ENCODE measurements at places on chromosomes 3 and 15. TPM values are rescaled to one million over a fixed set of nuclear protein-coding genes. Genes with fewer than 3 reads are reported as not detected.

- no peak overlapping the region for H3K4me3 ChIP-seq
- H3K27ac ChIP-seq: no peak overlapping the region
Observed at GRCh38 chr15:36331531-36332275, 247.7 kb upstream of the CDIN1 start.

DNA sequence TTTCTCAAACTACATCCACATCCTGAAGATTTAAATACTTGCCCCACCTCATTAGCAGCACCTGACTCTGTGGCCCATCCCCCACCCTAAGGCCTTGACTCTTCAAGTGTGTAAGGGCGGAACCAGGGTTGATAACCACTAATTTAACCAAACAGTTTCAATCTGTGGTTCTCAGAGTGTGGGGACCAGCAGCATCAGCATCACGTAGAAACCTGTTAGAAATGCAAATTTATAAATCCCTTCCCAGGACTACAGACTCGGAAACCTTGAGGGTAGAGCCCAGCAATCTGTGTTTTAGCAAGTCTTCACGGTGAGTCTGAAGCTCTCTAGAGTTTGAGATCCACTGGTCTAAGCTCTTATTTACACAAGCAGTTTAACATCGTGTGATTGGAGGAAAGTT is 12.4 kb downstream of the GNB4 start:
- peaks cover 31% of the 10 kb centered on the region for H3K4me1 ChIP-seq
- H3K36me3 ChIP-seq: no peaks in the 10 kb centered on the region
- no peaks in the 10 kb centered on the region for H3K27me3 ChIP-seq
- H3K27ac ChIP-seq: no peak overlapping the region

DNA sequence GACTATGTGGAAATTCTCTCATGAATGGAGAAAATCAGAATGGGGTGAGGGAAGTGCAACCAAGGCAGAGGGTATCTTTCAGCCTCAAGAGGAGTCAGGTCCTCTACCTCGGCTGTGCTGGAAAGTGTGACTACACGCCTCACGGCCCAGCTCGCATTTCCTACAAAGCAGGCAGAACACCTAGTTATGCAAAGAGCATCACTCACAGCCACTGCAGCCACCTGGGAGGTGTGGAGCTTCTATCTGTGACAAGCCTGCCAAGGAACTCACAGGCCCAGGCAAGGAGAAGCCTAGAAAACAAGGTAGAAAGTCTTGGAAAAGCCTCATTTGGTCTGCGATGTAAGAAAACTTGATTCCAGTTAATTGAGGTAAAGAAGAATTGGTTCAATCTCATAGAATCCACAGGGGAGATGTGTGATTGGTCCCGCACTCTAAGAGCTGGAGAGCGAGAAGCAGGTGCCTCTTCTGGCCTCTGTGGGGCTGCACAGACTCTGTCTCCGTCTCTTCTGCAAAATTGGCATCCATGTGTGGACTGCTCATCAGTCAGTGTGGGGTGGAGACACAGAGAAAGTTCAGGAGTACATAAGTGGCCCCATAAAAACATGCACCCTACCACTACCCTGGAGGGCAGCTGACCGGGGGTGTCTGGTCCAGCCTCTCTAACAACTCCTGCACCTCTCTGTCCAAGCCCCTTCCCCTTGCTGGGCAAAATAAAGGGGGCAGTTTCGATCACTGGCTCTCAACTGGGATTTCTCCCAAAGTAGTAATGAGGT is 76.8 kb downstream of the TAMM41 start:
- peaks cover 16% of the 10 kb centered on the region for H3K4me1 ChIP-seq
- no peaks in the 10 kb centered on the region for H3K36me3 ChIP-seq
- H3K4me3 ChIP-seq: peak overlapping the region; percentile 45
- peaks cover 3% of the 10 kb centered on the region for H3K27me3 ChIP-seq
- DNase-seq: no peak

DNA sequence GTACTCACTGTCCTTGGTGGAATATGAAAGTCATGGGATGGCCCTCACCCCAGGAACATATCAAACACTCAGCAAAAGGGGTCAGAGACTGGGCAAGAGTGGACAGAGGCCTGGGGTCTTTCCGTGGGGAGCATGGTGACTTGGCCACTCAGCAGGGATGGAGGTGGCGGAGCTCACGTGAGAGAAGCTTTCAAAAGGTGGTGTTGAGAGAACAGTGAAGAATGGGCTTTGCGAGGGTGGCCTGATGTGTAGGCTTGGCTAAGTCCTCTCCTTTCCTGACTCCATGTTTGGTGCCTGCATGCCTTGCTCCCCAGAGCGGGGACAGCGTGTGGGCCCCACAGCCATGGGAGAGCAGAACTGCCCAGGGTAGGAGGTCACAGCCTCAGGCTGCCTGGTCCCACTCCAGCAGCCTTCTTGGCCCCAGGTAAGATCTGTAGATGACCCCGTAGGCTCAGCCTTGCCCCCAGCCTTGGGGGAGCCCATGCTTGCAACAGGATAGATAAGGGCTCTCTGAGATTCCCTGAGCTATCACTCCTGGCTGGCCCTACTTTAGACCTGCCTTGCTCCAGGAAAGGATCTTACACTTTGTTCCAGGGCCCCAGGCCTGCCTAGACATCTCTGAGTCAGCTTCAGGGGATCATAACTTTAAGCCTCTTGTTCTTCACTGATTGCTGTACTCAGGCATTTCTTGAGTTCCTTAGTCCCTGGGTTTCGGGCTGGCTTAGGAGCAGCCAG is 17.0 kb downstream of the RPLP1 start:
- no peak overlapping the region for H3K27ac ChIP-seq
- peaks cover 6% of the 10 kb centered on the region for H3K4me1 ChIP-seq
- no peaks in the 10 kb centered on the region for H3K36me3 ChIP-seq
- DNase-seq: no peak

DNA sequence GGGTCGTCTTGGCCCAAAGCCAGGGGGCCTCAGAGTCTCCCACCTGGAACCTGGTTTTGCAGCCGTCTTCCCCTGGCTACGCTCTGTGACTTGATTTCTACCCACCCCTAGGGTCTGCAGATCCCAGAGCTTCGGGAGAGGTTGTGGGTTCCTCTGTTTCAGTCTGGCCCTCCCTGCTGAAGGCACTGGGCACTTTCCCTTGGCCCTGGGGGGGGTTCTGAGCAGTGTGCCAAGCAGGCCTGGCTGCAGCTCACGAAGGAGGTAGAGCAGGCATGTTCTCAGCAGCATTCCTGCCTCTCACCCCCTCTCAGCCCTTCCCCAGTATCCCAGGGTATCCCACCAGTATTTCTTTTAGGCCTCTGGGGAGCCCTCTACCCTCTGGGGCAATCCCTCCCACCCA is 99.0 kb downstream of the TMEM266 start:
- H3K27me3 ChIP-seq: no peaks in the 10 kb centered on the region
- DNase-seq: no peak
- H3K4me3 ChIP-seq: no peak overlapping the region
- H3K27ac ChIP-seq: no peak overlapping the region
- H3K36me3 ChIP-seq: no peaks in the 10 kb centered on the region

DNA sequence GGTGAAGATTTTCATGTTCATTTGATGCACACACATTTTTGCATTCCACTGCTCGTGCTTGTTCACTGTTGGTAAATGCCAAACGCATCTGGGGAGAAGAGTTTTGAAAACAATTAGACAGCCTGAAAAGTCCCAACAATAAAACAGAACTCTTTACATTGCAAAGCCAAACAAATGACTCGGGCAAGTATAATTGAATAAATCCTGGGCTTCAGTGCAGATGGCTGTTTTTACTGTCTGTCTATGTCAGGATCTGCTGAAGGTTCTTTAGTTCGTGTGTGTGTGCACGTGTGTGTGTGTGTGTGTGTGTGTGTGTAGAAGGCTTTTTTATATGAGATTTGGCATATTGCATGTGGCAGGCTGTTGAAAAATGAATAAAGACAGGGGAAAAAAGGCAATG is 277.5 kb upstream of the CDIN1 start:
- H3K4me3 ChIP-seq: no peak overlapping the region
- no peak overlapping the region for H3K27ac ChIP-seq
- no peak for DNase-seq
- no peaks in the 10 kb centered on the region for H3K36me3 ChIP-seq
- no peaks in the 10 kb centered on the region for H3K4me1 ChIP-seq

DNA sequence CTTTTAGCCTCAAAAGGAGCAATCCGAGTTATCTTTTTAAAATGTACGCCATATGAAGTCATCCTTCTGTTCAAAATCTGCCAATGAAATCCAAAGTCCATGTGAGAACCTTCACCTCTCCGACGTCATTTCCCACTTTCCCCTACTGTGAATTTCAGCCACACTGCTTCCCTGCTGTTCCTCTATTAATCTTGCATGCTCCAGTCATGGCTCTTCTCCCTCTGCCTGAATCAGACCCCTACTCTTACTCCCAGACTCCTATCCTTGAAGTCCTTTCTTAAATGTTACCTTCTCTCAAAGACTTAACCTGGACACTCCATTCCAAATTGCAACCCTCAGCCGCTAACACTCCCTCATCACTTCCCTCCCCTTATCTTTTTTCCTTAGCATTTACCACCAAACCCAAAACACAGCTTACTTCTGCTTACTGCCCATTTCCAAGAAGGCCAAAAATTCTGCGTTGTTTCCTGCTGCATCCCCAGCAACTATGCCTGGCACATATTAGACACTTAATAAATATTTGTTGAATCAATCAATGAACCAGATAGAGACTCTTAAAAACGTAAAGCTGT is 1.2 kb downstream of the NKIRAS1 start:
- peak overlapping the region; percentile 80 for H3K27ac ChIP-seq
- H3K4me1 ChIP-seq: peaks cover 56% of the 10 kb centered on the region
- peak overlapping the region; percentile 99 for H3K4me3 ChIP-seq
- H3K27me3 ChIP-seq: no peaks in the 10 kb centered on the region

GRCh38 chr15:91282486-91282885 is 182.4 kb downstream of the SV2B start:
- no peaks in the 10 kb centered on the region for H3K4me1 ChIP-seq
- no peak overlapping the region for H3K4me3 ChIP-seq

GRCh38 chr3:171039674-171040073 is 13.2 kb upstream of the SLC2A2 start:
- peaks cover 6% of the 10 kb centered on the region for H3K27me3 ChIP-seq
- no peak for DNase-seq
- H3K4me3 ChIP-seq: no peak overlapping the region
- H3K4me1 ChIP-seq: no peaks in the 10 kb centered on the region
- H3K36me3 ChIP-seq: no peaks in the 10 kb centered on the region

DNA sequence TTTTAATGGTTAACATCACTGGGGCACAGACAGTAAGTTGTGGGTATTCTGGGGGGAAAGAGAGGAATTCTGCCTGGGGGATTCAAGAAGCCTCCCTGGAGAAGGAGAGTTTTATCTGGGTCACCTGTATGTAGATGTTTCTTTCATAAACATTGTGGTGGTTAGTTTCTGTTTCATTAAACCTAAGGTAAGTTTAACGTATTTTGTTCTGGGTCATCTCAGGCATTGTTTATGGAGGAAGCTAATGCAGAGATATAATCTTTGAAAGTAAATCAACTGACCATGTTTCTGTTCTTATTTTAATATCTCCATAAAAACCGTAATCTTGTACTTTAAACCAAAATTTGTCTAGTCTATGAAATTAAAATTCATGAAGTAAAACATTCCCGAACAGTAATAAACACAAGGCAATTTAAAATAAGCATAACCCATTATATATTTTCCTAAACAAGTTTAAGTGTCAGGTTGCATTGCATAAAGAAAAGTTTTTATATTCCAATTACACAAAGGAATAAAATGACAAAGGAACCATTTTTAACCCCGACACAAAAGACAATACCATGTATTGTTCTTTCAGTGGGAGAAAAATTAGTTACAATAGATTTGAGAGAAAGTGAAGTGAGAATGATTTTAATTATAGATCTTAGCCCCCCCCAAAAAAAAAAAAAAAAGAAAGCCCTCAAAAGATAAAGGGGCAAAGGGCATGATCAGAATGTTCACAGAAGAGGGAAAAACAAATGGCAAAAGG is 274.6 kb upstream of the TBL1XR1 start:
- peak overlapping the region; percentile 37 for H3K27ac ChIP-seq
- H3K27me3 ChIP-seq: no peaks in the 10 kb centered on the region
- no peak overlapping the region for H3K4me3 ChIP-seq
- no peak for DNase-seq
- H3K36me3 ChIP-seq: no peaks in the 10 kb centered on the region

DNA sequence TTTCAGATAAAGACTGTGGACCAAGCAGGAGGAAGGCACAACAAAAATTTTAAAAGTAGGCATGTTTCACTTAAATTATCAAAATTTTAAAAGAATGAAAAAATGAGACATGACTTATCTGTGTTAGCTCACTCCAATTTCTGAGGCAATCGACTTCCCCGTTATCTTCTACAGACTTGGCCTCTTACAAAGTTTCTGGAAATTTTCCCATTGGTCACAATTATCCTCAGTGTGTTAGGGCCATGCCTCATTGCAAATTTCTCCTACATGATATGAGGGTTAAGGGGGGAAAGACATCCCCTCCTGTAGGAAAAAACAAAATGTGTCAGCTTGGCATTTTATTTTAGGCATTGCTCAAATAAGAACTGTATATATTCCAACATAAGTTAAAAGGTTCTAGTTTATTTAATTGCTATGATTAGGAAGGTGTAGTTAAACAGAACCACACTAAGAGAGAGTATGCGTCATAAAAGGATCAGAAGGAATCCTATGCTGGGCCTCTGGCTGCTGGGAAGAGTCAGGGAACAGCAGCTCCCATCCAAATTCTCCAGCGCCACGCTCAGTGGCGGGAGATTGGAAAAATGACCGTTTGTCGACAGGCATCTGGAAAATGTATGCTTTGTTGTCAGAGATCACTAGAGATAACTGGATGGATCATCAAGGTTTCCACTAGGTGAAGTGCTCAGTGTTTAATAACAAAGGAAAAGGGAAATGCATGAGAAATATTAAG is 463.6 kb upstream of the NR2F2 start:
- no peak overlapping the region for H3K27ac ChIP-seq
- no peaks in the 10 kb centered on the region for H3K27me3 ChIP-seq
- DNase-seq: no peak
- no peak overlapping the region for H3K4me3 ChIP-seq
- H3K4me1 ChIP-seq: peaks cover 4% of the 10 kb centered on the region

DNA sequence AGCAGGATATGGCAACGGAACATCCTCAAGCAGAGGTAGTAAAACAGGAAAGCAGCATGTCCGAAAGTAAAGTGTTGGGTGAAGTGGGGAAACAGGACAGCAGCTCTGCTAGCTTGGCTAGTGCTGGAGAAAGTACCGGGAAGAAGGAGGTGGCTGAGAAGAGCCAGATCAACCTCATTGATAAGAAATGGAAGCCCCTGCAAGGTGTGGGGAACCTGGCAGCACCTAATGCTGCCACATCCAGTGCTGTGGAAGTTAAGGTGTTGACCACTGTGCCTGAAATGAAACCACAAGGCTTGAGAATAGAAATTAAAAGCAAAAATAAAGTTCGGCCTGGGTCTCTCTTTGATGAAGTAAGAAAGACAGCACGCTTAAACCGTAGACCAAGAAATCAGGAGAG is 14.3 kb upstream of the ZBTB47 start:
- no peaks in the 10 kb centered on the region for H3K27me3 ChIP-seq
- H3K36me3 ChIP-seq: peaks cover 24% of the 10 kb centered on the region
- DNase-seq: no peak
- H3K4me3 ChIP-seq: no peak overlapping the region
- H3K27ac ChIP-seq: no peak overlapping the region
- H3K4me1 ChIP-seq: no peaks in the 10 kb centered on the region

The DNAH12 gene
- total RNA-seq: 0.29 TPM

The MED12L gene
- total RNA-seq: 2.4 TPM
